Fibroblast of the aortic adventitia (primary cell): ENCODE measurements at places on chromosomes 2 and 18.

GRCh38 chr2:74436848-74437695 lies 4.7 kb downstream of the RTKN start:
- DNase-seq = no peak

DNA sequence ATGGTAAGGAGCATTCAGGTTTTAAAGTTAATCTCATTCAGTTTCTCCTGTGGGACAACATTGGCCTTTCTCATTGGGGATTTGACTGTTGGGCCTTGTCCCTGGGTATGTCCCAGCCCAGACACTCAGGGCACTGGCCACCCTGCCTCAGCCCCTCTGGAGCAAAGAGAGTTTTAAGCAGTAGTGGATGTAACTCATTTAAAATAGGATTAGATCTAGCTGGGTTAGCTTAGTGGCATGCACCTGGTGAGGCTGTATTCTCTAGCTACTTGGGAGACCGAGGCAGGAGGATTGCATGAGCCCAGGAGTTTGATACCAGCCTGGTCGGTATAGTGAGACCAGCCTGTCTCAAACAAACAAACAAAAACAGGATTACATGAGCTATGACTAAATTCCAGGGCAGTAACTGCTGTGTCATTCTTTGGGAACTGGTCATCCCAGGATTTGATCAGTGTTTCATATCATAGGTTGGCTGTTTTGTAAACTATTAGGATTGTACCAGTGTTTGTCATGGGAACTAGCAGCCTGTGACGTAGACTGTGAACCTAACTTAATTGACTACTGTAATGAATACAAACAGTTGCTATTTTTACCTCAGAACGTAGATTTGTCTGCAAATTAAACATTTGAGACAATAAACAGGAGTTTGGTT lies 12.5 kb downstream of the INPP4A start:
- peak; percentile 65 for DNase-seq

DNA sequence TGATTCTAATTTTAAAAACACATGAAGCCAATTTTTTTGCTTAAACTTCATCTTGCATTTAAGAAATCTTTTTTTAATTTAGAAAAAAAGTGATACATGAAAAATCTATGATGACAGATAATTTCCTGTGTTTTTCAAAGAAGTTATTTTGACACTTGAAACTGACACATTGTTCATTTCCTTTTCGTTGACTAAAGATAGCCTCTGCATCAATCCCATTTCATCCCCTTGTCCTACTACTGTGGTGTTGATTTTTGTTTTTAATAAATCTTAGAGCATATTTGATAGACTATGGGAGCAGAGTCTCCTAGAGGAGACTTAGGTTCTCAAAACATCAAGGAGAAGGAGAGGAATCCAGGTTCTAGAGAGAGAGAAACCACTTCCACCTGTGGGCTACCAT lies 70.9 kb downstream of the ACVR1C start:
- DNase-seq = no peak

GRCh38 chr2:199663157-199663556 lies 187.8 kb downstream of the FTCDNL1 start:
- no peak for DNase-seq

GRCh38 chr2:198615972-198616371 lies 811.6 kb downstream of the PLCL1 start:
- peak; percentile 2 for DNase-seq

- peak; percentile 81 for DNase-seq
Observed at GRCh38 chr18:24397131-24397693, 412 bp downstream of the OSBPL1A start.

- peak; percentile 83 for DNase-seq
Observed at GRCh38 chr2:85768713-85769112, 14.9 kb downstream of the ATOH8 start.

DNA sequence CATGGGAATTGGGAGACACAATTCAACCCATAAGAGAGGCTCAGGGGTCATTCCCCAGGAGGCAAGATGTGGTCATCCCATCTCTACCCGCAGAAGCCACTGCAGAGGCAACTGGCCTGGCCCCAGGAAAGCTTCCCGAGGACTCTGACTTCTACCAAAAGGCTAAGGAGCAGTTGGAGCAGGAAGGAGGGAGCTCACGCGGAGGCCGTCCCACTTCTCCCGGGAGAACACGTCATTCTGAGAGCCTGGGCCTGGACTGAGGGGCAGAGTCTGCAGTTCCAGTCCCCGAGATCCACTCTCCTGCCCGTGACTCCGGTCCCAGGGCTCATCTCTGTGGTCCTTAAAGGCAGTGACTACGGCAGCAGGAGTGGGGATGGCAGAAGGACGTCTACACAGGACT lies 69.0 kb upstream of the TAF1B start:
- no peak for DNase-seq

DNA sequence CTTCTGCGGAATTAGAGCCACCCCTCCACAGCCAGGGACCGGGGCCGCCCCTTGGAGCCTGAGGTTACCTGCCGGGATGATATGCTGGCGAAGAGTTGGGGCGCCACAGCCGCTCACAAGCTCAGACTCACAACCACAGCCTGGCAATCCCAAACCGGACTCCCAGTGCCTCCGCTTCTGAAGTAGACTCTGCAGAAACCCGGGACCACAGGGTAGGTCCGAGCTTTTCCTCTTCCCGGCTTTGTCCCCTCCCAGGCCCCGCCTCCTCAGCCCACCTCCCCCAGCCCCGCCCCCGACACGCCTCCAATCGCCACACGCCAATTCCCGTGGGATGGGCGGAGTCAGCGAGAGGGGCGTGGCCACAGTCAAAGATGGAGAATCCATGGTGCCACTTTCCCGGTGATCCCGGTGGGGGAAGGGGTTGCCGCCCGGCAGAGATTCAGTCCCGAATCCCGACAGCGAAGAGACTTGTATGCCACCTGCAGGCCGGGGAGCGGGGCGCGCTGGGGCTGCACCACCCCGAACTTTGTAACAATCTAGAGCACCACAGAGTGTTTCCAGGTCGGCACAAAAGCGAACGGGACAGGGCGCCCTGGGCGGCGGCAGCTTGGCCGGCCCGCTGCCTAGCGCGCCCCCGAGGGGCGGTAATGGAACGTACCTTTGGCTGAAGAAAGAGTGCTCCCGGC lies at the start of gene IDH1:
Gene IDH1, minus strand, starts transcription at position 201 of the 686 bp plus-strand sequence. CDS start 3,520 bp downstream, outside the sequence.
- peak; percentile 93 for DNase-seq

DNA sequence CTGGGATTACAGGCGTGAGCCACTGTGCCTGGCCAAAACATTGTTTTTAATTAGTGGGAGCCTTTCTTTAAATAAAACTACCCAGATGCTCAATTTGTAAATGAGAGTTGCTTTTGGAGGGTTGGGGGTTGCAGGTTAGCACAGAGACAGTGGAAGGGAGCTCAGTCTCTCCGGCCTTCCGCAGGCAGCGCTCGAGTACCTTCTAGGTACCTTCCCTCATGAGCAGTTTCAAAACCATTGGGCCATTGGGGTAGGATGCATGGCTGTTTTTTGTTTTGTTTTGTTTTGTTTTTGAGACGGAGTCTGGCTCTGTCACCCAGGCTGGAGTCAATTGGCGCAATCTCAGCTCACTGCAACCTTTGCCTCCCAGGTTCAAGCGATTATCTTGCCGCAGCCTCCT lies 19.0 kb downstream of the SLC66A3 start:
- no peak for DNase-seq

DNA sequence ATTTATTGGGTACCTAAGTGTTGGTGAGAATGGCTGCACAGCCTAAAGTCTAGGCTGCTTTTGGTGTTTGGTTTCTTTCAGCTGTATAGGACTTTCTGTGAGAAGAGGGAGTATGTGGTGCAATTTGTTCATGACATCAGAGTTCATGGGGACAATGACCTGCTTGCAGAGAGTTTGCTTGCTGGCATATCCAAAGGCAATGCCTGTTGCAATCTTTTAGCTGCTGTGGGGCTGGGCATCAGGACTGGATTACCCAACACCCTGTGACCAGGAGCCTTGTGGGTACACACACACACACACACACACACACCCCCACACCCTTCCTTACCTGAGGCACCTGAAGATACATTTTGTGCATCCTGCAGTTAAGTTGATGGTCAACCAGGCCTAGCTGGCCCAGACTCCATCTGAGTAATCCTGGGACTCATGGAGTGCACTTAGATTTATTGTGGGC lies 68.4 kb downstream of the LIPG start:
- no peak for DNase-seq

GRCh38 chr2:16513626-16514025 lies 152.0 kb downstream of the CYRIA start:
- no peak for DNase-seq

DNA sequence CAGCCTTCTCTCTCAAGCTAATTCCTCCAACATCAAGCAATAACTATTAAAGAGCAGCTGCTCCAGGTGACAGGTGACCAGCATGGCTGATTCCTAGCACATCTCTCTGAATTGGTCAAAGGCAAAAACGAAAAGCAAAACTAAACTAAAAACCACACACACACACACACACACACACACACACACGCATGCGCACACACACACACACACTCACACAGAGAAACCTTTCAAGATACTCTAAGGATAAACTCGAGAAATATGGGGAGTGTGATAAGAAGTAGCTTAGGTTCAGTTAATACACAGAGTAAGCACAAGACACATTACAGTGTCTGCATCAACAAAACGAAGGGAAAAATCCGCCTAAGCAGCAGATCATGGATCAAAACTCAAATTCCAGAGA lies 74.5 kb upstream of the FZD7 start:
- no peak for DNase-seq

DNA sequence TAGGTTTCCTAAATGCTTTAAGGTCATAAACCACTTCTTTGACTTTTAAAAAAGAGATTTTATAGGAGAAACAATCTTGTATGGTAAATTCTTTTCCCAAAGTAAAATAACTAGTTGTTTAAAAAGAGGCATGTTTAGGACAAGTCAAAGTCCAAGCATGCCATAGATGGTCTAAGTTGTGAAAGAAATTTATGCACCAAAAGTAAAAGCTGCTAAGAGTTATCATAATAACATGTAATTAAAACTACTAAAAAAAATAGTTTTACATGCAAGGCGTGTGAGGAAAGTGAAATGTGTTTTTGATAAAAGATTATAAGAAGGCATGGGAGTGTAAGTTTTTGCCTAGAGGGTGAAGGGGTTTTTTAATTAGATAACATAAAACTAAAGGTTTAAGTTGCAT lies 22.5 kb downstream of the FAM210A start:
- DNase-seq = no peak

DNA sequence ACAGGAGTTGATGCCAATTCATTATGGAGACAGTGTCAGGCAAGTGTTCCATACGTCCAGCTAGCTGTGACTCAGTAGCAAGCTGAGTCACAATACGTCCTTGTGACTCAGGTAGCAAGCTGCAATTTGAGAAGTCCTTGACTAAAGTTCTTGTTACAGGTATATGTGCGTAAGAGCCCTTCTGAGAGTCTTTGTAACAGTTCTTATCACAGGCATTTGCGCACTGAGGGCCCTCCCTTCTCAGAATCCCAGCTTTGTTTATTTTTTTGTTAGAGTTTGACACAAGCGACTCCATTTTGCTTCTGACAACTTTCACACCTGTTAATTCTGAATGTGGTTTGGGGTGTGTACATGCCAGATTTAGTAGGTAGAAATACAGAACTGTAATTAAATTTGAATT lies 20.1 kb upstream of the ACMSD start:
- DNase-seq = no peak

- peak; percentile 77 for DNase-seq
Observed at GRCh38 chr2:113962692-113963480, 73.0 kb downstream of the ACTR3 start.

GRCh38 chr2:70855667-70856066 lies 20.1 kb upstream of the CD207 start:
- DNase-seq = no peak

DNA sequence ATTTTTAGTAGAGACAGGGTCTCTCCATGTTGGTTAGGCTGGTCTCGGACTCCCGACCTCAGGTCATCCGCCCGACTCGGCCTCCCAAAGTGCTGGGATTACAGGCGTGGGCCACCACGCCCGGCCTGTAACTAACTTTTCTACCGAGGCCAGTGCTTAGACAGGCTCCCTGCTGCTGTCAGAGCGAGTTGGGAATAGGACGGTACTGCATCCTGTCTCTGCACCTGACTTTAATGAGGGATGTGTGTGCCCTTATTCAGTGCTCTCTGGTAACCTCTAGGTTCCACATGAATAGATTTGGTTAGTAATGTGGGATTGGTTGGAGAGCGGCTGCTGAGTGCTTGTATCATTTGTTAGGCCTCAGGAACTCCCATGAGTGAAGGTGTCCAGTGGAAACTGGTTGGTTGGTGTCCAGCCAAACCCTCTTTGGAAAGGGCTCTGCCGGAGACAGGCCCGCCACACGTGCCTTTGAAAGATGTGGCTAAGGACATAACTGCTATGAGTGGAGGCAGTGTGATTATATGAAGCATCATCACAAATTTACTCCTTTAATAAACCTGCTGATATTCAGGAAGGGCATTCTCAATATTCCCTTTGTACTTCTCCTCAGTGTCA lies 36.6 kb downstream of the MYOM1 start:
- DNase-seq = no peak

DNA sequence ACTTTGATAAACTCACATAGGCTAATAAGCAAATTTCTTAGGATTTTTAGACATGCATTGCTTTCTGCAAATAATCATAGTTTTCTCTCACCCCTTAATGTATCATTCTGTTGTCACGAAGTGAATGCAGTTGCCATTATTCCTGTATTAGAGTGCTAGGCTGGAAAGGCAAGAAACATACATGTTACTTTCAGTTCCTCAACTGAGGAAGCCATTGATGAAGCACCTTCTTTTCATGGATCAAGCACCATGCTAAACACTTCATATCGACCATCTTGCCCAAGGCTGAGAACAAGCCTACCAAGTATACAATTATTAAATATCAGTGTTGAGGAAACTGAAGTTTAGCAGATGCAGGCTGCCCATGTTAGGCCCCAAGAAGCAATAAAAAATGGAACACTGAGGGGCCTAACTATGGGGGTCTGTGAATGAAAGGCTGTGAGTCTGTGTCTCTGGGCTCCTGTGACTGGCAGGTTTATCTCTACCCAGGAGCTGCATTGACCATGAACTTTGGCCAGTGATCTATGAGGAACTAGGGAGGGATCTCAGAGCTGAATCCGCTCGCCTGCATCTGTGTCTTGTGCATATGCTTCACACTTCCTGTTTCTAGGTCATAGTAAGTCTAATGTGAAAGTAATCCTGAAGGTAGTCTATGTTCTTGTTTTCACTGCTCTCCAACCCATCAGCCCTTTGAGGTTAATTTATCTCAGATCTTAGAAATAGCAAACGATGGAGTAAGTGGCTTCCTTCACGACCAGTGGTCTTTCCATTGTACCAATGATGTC lies 16.0 kb upstream of the TSPYL6 start:
- DNase-seq = no peak
